ENCODE measurements at places on chromosomes 2 and 18. TPM values are rescaled to one million over a fixed set of nuclear protein-coding genes. Genes with fewer than 3 reads are reported as not detected.

The ARL5A gene
- 63.0 TPM for total RNA-seq

The ESPNL gene
- not detected for total RNA-seq

The SERPINB4 gene
- not detected for total RNA-seq

The HAAO gene
- 0.18 TPM for total RNA-seq

The STARD6 gene
- total RNA-seq, result 0.33 TPM

The CRACDL gene
- total RNA-seq, result 9.7 TPM

The RDH14 gene
- 19.3 TPM for total RNA-seq

The PHLPP1 gene
- 7.1 TPM for total RNA-seq

The TRIM43 gene
- total RNA-seq, result not detected

The CMPK2 gene
- total RNA-seq, result 0.92 TPM

The CCBE1 gene
- 2.4 TPM for total RNA-seq

The TBC1D8 gene
- 43.1 TPM for total RNA-seq

The MOGAT1 gene
- total RNA-seq, result not detected

The UGT1A5 gene
- not detected for total RNA-seq

The ARL6IP6 gene
- total RNA-seq, result 21.7 TPM

The SLC9A4 gene
- total RNA-seq, result not detected

The DHRS9 gene
- 0.40 TPM for total RNA-seq

Data from pulmonary artery endothelial cell (primary cell).